ENCODE measurements at places on chromosomes 3 and 15.

- no peaks in the 10 kb centered on the region for H3K36me3 ChIP-seq
- no peak overlapping the region for H3K27ac ChIP-seq
- H3K4me3 ChIP-seq = no peak overlapping the region
- no peak for DNase-seq
- peaks cover 29% of the 10 kb centered on the region for H3K4me1 ChIP-seq
- H3K27me3 ChIP-seq = peaks cover 14% of the 10 kb centered on the region
Observed at GRCh38 chr3:100609963-100610362, 562 bp downstream of the ADGRG7 start.

DNA sequence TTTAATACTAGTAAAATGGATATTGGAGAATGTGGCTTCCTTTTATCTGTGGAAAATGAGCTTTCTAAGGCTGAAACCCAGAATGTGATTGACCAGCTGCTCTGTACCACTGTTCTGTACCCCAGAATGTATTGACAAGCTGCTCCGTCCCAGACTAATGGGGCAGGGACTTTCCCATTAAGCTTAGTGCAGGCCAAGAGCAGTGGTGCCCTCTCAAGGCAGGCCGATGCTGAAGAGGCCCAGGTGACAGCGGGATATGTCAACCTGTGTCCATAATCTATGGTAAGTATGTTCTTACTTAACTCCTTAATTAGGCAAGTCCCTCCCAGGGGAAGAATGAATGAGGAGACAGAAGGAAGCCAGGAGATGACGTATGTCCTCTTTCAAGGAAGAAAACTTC, 31.1 kb downstream of the SGO1 start:
- H3K27ac ChIP-seq = no peak overlapping the region
- no peak overlapping the region for H3K4me3 ChIP-seq
- H3K4me1 ChIP-seq = peaks cover 5% of the 10 kb centered on the region
- no peaks in the 10 kb centered on the region for H3K27me3 ChIP-seq

DNA sequence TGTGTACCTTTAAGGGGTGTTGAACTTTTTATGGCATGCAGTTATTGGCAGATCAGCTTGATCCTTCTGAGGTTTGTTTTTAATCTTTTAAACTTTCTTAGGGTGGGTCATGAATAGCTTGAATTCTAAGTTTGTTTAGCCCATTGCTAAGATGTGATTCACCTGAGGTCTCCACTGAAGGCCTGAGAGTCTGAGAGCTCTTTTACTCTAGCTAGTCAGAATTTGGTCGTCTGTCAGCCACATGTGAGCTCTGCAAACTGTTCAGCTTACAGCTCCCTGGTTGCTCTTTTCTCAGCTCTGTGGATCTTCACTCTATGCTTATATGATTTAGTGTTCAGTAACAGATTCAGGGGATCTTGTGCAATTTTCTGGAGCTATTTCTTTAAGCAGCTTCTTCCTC, 161.3 kb downstream of the ABHD5 start:
- no peaks in the 10 kb centered on the region for H3K4me1 ChIP-seq
- no peak for DNase-seq
- H3K27me3 ChIP-seq = peaks cover 5% of the 10 kb centered on the region

GRCh38 chr3:59535791-59536221, 486.0 kb upstream of the CFAP20DC start:
- H3K4me3 ChIP-seq = no peak overlapping the region
- peaks cover 9% of the 10 kb centered on the region for H3K4me1 ChIP-seq
- H3K36me3 ChIP-seq = no peaks in the 10 kb centered on the region
- H3K27me3 ChIP-seq = no peaks in the 10 kb centered on the region
- DNase-seq = no peak

DNA sequence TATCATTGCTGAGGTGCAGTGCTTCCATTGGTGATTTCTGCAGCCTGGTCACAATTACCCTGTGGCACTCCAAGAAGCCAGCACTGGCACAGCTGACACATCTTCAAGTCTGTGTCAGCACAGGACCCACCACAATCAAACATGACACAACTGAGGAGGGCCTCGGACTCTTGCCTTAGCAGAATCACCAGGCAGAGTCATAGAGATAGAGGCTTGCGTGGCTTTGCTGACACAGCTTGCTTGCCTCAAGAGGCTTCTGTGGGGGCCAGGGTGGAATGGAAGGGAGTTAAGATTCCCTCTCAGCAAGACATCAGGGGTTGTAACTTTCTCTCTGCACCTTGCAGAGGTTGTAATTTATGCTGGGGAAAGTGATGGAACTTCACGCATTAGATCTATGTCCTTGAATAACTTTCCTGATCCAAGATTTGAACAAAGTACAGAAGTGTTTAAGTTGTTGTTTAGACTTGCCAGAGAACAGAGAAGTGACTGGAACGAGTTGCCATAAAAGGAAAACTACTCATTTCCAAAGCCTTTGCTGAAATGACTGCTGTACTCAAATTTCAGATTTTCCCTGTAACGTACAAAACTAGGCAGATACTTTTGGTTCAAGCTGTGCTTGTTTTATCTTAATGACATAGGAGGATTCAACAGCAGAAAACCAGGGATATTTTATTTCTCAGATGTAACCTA, 170.7 kb downstream of the DIPK2A start:
- no peaks in the 10 kb centered on the region for H3K36me3 ChIP-seq
- H3K27ac ChIP-seq = no peak overlapping the region
- H3K4me1 ChIP-seq = no peaks in the 10 kb centered on the region

GRCh38 chr3:169996063-169996462, 29.5 kb downstream of the SEC62 start:
- H3K36me3 ChIP-seq = peaks cover 28% of the 10 kb centered on the region
- peaks cover 20% of the 10 kb centered on the region for H3K4me1 ChIP-seq
- no peak overlapping the region for H3K4me3 ChIP-seq
- DNase-seq = no peak

GRCh38 chr3:129228891-129229585, 20.4 kb upstream of the COPG1 start:
- no peak overlapping the region for H3K4me3 ChIP-seq
- H3K27me3 ChIP-seq = no peaks in the 10 kb centered on the region
- H3K36me3 ChIP-seq = peaks cover 3% of the 10 kb centered on the region
- peaks cover 69% of the 10 kb centered on the region for H3K4me1 ChIP-seq
- H3K27ac ChIP-seq = peak overlapping the region; percentile 71
- DNase-seq = no peak

- H3K27me3 ChIP-seq = peaks cover 8% of the 10 kb centered on the region
- no peak overlapping the region for H3K27ac ChIP-seq
- no peaks in the 10 kb centered on the region for H3K36me3 ChIP-seq
- H3K4me3 ChIP-seq = no peak overlapping the region
- DNase-seq = no peak
Observed at GRCh38 chr15:79990280-79990996, 19.4 kb upstream of the BCL2A1 start.

Data from activated T-helper 1 cell treated with anti-CD3 and anti-CD28 coated beads, Interleukin-12 subunit alpha, Interleukin-12 subunit beta, Interleukin-2, Interleukin-4 antibody, amounts not matched to agents 30 ng/mL and 10 ng/mL and 1 ng/mL, durations not matched to agents 14 hours and 24 hours and 36 hours (primary cell).